ENCODE measurements at places on chromosomes 6 and 20.

GRCh38 chr20:8997701-8998117 lies 71.2 kb upstream of the PLCB4 start:
- H3K27ac ChIP-seq = no peak overlapping the region
- H3K36me3 ChIP-seq = no peaks in the 10 kb centered on the region

GRCh38 chr20:62666736-62667529 lies 24.6 kb downstream of the SLCO4A1 start:
- H3K4me1 ChIP-seq = no peaks in the 10 kb centered on the region
- no peak for DNase-seq
- no peak overlapping the region for H3K4me3 ChIP-seq

- H3K36me3 ChIP-seq = no peaks in the 10 kb centered on the region
- no peaks in the 10 kb centered on the region for H3K27me3 ChIP-seq
- peak overlapping the region; percentile 51 for H3K27ac ChIP-seq
- no peak overlapping the region for H3K4me3 ChIP-seq
Observed at GRCh38 chr20:11182720-11183119, 508.9 kb upstream of the JAG1 start.

GRCh38 chr20:43658069-43658722 lies 8.7 kb upstream of the MYBL2 start:
- no peak for DNase-seq
- H3K4me1 ChIP-seq = peaks cover 7% of the 10 kb centered on the region
- no peaks in the 10 kb centered on the region for H3K36me3 ChIP-seq
- H3K27me3 ChIP-seq = peaks cover 10% of the 10 kb centered on the region

DNA sequence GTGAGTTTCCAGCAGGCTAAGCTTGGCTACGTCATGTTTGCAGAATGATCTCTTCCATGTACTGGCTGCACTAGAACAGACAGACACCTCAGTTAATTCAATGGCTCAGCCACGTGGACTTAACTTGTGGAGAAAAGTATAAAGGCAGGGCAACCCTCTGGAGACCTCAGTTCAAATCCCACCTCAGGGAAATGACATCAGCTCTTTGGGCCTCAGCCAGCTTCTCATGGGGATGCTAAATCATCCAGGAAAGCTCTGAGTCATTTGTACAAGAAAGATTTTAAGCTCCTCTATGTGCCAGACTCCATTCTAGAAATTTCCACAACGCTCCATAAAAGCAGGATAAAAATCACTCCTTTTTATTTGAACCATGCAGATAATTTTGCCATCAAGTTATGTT lies 128.5 kb upstream of the SALL4 start:
- no peak overlapping the region for H3K27ac ChIP-seq
- no peaks in the 10 kb centered on the region for H3K4me1 ChIP-seq
- no peak overlapping the region for H3K4me3 ChIP-seq
- H3K27me3 ChIP-seq = peaks cover 4% of the 10 kb centered on the region

- H3K36me3 ChIP-seq = no peaks in the 10 kb centered on the region
- no peak overlapping the region for H3K27ac ChIP-seq
- no peak for DNase-seq
Observed at GRCh38 chr6:133918208-133918930, 29.5 kb downstream of the TCF21 start.

GRCh38 chr6:72425003-72425681 lies 196.7 kb upstream of the KCNQ5 start:
- no peaks in the 10 kb centered on the region for H3K4me1 ChIP-seq
- no peak for DNase-seq
- H3K27me3 ChIP-seq = no peaks in the 10 kb centered on the region
- no peaks in the 10 kb centered on the region for H3K36me3 ChIP-seq
- H3K27ac ChIP-seq = no peak overlapping the region
- H3K4me3 ChIP-seq = no peak overlapping the region

GRCh38 chr6:134035823-134036296 lies 16.6 kb downstream of the SLC2A12 start:
- H3K27ac ChIP-seq = no peak overlapping the region
- no peak for DNase-seq
- H3K27me3 ChIP-seq = no peaks in the 10 kb centered on the region

DNA sequence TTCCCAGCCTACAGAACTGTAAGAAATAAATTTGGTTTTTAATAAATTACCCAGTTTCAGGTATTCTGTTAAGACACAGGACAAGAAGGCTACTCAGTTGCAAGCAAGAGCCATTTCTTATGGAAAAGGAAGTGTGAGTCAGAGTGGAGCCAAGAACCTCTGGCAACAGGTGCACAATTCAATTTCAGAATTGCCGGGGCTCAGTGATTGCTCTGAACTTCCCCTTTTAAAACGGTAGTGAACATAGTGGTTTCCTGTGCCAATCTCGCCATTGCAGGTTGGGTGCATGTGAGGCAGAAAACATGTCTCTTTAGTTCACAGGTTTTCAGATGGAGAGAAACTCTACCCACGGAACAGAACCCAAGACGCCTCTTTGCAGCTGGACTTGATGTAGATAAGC lies 16.4 kb downstream of the PIGT start:
- no peaks in the 10 kb centered on the region for H3K4me1 ChIP-seq
- H3K27ac ChIP-seq = no peak overlapping the region
- no peaks in the 10 kb centered on the region for H3K27me3 ChIP-seq
- H3K4me3 ChIP-seq = no peak overlapping the region

DNA sequence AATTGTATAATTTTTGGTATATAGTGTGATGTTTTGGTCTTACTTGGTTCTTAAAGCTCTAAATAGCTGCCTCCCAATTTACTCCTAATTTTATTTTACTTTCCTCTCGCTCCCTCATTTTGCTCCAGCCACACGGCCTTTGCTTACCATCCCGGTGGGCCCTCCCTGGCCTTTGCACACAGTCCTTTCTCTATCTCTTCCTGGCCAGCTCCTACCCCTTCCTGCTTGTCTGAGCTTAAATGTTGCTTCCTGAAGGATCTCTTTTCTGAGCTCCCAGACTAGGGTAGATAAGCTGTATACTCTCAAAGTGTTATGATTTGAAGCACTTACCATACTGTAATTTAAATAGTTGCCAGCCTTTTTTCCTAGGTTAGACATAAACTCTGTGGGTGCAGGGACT lies 121.7 kb downstream of the UTRN start:
- no peaks in the 10 kb centered on the region for H3K27me3 ChIP-seq
- no peak for DNase-seq
- no peak overlapping the region for H3K4me3 ChIP-seq
- H3K4me1 ChIP-seq = no peaks in the 10 kb centered on the region

- H3K27me3 ChIP-seq = no peaks in the 10 kb centered on the region
- H3K4me1 ChIP-seq = peaks cover 6% of the 10 kb centered on the region
- no peaks in the 10 kb centered on the region for H3K36me3 ChIP-seq
- H3K27ac ChIP-seq = no peak overlapping the region
- no peak for DNase-seq
- no peak overlapping the region for H3K4me3 ChIP-seq
Observed at GRCh38 chr6:53654745-53655240, 10.8 kb downstream of the KLHL31 start.

- H3K36me3 ChIP-seq = no peaks in the 10 kb centered on the region
- H3K4me1 ChIP-seq = no peaks in the 10 kb centered on the region
- no peak for DNase-seq
- H3K27me3 ChIP-seq = no peaks in the 10 kb centered on the region
Observed at GRCh38 chr6:47701363-47701762, 3.0 kb downstream of the ADGRF4 start.

- H3K27ac ChIP-seq = no peak overlapping the region
- no peak for DNase-seq
- no peaks in the 10 kb centered on the region for H3K27me3 ChIP-seq
- no peaks in the 10 kb centered on the region for H3K4me1 ChIP-seq
- no peak overlapping the region for H3K4me3 ChIP-seq
Observed at GRCh38 chr20:23094213-23094896, 8.2 kb upstream of the CD93 start.

DNA sequence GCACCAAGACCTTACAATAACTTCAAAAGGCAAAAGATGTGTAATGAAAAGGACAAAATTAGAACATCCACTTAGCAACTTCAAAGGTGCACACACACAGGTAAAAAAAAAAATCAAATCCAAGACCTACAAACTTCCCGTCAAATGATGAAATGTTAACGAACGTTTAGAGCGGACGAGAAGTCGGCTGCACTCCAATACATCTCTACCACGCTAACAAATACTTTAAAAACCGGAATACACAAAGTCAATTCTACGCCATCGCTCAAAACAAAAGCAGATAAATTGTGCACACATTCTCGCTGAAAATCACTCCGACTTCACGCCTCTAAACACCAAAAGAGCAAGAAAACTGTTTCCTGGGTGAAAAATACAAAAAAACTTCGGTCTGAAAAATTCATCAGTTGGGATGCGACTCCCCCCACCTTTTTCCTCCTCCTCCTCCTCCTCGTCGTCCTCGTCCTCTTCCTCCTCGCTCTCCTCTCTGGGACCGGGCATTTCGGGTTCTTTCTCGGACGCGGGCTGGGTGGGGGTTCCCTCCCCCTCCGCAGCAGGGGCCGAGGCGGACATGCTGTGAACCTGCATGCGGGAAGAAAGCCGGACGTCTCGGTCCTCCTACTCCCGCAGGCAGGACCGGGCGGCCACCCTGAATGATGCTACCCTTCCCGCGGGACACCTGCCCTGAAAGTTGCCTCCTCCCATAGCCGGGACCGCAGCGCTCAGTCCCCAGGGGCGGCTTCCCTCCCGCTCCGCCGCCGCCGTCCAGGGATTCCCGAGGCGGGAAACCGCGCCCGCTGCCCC lies 712 bp downstream of the DEK start:
- peak; percentile 56 for DNase-seq
- H3K27ac ChIP-seq = peak overlapping the region; percentile 93
- H3K36me3 ChIP-seq = no peaks in the 10 kb centered on the region
- H3K27me3 ChIP-seq = no peaks in the 10 kb centered on the region
- peak overlapping the region; percentile 96 for H3K4me3 ChIP-seq

GRCh38 chr20:25573288-25574251 lies 11.8 kb downstream of the NINL start:
- no peaks in the 10 kb centered on the region for H3K36me3 ChIP-seq
- H3K4me3 ChIP-seq = no peak overlapping the region
- H3K27ac ChIP-seq = no peak overlapping the region
- DNase-seq = no peak

GRCh38 chr6:1313767-1314503 lies 2.0 kb downstream of the FOXQ1 start:
- H3K4me1 ChIP-seq = no peaks in the 10 kb centered on the region
- H3K27ac ChIP-seq = no peak overlapping the region
- peak; percentile 49 for DNase-seq

DNA sequence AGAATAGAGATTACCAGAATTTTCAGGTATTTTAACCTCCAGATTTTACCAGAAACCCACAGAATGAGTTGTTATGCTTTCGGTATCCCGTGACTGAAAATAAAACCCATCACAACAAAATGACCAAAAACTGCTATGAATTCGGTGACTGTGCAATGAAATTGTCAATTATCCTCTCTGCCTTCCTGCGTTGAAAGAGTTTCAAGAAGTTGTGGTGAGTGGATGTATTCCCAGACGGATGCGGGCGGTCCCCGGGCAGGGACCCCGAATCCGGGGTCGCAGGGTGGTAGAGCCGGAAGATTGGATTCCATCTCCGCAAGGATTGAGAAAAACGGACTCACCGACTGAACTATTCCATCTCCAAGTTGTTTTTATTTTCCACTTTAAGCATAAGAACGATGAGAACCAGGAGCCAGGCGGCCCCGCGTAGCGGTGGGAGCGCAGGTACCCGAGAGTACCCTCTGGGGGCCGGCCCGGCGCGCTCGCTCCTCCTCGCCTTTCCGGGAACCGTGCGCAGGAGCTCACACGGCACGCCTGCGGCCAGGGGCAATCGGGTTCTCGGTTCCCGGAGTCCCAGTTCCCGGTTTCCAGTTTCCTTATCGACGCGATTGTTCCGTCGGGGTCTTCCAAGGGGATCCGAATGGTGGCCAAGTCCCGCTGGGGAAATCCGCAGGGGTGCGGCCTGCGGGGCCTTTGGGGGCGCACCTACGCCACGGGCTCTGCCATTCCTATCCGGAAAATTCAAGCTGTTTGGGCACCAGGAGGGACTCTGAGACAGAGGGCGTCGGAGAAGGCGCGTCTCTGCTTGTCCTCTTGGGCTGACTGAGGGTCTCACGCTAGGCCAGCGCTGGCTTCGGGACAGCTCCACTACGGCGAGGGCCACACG lies 104.9 kb upstream of the PRDM1 start:
- H3K27ac ChIP-seq = no peak overlapping the region
- no peaks in the 10 kb centered on the region for H3K36me3 ChIP-seq

DNA sequence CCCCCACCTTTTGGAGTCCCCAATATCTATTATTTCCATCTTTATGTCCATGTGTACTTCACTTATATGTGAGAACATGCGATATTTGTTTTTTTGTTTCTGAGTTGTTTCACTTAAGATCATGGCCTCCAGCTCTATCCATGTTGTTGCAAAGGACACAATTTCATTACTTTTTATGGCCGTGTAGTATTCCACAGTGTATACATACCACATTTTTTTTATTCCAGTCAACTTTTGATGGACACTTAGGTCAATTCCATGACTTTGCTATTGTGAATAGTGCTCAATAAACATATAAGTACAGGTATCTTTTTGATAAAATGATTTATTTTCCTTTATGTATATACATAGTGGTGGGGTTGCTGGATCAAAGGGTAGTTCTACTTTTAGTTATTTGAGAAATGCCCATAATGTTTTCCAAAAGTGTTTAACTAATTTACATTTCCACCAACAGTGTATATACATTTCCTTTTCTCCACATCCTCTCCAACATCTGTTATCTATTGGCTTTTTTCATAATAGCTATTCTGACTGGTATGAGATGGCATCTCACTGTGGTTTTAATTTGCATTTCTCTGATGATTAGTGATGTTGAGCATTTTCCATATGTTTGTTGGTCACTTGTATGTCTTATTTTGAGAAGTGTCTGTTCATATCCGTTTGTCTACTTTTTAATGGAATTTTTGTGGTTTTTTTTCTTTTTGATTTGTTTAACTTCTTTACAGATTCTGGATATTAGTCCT lies 34.0 kb upstream of the COL10A1 start:
- H3K27me3 ChIP-seq = no peaks in the 10 kb centered on the region
- H3K4me1 ChIP-seq = no peaks in the 10 kb centered on the region
- H3K36me3 ChIP-seq = no peaks in the 10 kb centered on the region
- no peak for DNase-seq

- no peaks in the 10 kb centered on the region for H3K36me3 ChIP-seq
- no peaks in the 10 kb centered on the region for H3K4me1 ChIP-seq
- no peak overlapping the region for H3K27ac ChIP-seq
Observed at GRCh38 chr6:121549736-121550135, 114.3 kb downstream of the GJA1 start.

Data from left lung (tissue), 14 donors.